ENCODE measurements at places on chromosomes 12 and 14.
A peak's percentile ranks its signal among the peaks of the same experiment; 100 is the strongest.

GRCh38 chr12:96255077-96255476 is 60.9 kb downstream of the ELK3 start:
- no peak for DNase-seq

DNA sequence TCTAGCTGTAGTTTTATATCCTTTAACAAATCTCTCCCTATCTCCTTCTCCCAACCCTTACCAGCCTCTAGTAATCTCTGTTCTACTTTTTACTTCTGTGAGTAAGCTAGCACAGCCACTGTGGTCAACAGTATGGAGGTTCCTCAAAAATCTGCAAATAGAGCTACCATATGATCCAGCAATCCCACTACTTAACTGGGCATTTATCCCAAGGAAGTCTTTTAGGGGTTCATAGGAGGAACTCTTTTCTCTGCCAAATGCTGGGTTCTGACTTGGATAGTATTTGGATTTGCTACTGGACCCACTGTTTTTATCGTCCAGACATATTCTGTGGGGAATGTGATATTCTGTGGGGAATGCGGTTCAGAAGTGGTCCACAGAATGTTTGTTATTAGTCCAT is 41.1 kb downstream of the EID3 start:
- no peak for DNase-seq

DNA sequence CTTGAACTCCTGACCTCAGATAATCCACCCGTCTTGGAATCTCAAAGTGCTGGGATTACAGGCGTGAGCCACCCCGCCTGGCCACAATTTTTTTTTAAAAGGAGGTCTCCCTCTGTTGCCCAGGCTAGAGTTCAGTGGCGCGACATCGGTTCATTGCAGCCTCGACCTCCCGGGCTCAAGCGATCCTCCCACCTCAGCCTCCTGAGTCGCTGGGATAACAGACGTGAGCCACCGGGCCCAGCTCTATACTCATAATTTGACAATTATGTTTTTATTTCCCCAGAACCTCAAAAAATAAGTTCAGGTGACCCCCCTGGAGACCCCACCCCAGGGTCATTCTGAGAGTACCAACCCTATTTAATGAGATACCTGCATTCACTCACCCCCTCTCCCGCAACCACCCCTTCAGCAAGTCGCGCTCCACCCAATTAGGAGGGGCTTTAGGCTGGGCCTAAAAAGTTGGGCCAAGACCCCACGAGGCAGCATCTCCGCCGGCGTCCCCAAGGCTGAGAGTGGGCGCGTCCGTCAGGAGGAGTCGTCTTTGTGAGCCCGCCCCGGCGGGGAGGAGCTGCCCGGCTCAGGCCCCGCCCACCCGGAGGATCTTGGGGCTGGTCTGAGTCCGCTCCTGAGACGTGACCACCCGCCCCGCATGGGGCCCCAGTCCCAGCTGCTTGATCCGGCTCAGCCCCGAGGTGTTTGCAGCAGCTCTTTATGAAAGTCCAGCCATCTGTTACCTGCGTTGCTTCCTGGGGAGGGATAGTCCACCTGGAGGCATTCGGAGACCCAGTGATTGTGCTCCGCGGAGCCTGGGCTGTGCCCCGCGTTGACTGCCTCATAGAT is at the start of gene ANKRD33:
Gene ANKRD33 (plus strand): TSS at position 628 of the 840 bp plus-strand sequence. CDS start 84 bp downstream, at position 712.
- DNase-seq, result no peak

DNA sequence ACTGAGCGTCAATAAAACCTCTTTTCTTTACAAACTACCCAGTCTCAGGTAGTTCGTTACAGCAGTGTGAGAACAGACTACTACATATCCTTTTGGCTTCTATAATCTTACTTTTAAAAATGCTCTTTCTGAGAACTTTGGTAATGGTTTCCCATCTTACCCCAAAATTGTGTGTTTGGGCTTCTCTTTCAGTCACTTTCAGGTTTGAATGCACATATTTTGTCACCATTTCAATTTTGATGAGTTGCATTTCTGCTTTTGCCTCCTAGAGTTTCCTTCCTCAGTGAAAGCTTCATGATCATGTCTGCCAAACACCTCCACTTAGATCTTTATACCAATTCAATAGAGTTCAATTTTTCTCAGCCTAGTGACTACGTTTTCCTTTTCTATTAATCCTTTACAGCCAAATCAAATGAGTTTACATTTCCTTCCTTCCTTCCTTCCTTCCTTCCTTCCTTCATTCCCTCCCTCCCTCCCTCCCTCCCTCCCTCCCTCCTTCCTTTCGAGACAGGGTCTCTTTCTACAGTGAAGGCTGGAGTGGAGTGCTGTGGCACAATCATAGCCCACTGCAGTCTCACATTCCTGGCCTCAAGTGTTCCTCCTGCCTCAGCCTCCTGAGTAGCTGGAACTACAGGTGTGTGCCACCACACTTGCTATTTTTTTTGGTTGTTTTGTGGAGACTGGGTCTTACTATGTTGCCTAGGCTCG is 124.9 kb downstream of the BCAT1 start:
- DNase-seq, result no peak

GRCh38 chr14:92437729-92438285 is 75.8 kb upstream of the RIN3 start:
- no peak for DNase-seq

DNA sequence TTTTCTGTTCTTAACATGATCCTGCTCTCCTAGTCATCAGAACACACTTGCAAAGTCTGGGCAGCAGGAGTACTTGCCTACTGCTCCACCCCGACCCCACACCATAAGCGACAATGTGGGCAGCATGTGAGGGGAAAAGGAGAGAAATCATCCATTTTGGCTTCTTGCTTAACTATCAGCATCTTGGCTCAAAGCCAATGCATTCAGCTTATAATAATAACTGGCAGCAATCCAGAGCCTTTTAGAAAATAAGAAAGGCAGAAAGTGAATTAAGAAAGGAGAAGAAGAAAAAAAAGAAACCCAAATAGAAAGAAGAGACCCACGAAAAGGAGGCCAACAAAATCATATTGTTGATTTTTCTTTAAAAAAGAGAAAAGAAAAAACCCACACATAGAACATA is 930.8 kb downstream of the BCL11B start:
- DNase-seq, result no peak

- DNase-seq, result no peak
Observed at GRCh38 chr14:98298481-98299244, 973.3 kb downstream of the BCL11B start.

- DNase-seq, result peak; percentile 75
Observed at GRCh38 chr14:93977790-93978581, 1.6 kb upstream of the ASB2 start.

- no peak for DNase-seq
Observed at GRCh38 chr12:121250359-121250758, 40.4 kb downstream of the P2RX4 start.

GRCh38 chr12:98532687-98533304 is 17.4 kb downstream of the TMPO start:
- peak; percentile 10 for DNase-seq

DNA sequence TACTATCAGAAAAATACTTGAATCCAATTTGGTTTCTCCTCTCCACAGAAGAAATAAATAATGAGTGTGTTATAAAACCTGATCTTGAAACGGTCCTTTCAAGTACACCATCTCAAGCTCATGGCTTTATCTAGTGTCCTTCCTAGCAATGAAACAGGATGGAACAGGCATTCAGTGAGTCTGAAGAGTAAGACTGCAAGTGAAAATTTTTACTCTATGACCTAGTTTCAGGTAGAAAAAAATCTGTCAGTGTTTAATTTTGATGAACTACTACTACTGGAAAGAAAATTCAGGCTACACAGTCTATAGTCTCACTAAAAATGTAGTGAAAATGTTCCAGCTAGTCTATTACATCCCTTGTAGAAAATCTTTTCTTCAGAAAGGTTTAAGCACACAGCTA is 7.7 kb downstream of the CBX5 start:
- no peak for DNase-seq

DNA sequence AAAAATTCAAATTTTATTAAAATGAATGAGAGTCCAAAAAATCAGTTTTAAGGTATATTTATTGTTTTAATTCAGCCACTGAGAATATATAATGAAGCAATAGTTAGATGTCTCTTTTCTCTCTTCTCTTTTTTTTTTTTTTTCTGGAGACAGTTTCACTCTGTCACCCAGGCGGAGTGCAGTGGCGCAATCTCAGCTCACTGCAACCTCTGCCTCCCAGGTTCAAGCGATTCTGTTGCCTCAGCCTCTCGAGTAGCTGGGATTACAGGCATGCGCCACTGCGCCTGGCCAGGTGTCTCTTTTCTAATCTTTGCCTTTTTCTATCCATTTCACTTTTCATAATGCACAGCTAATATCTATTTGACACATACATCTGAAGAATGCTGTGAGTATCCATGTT is 307.1 kb upstream of the RGS6 start:
- no peak for DNase-seq

GRCh38 chr12:22088886-22089285 is 42.9 kb downstream of the CMAS start:
- DNase-seq, result no peak

DNA sequence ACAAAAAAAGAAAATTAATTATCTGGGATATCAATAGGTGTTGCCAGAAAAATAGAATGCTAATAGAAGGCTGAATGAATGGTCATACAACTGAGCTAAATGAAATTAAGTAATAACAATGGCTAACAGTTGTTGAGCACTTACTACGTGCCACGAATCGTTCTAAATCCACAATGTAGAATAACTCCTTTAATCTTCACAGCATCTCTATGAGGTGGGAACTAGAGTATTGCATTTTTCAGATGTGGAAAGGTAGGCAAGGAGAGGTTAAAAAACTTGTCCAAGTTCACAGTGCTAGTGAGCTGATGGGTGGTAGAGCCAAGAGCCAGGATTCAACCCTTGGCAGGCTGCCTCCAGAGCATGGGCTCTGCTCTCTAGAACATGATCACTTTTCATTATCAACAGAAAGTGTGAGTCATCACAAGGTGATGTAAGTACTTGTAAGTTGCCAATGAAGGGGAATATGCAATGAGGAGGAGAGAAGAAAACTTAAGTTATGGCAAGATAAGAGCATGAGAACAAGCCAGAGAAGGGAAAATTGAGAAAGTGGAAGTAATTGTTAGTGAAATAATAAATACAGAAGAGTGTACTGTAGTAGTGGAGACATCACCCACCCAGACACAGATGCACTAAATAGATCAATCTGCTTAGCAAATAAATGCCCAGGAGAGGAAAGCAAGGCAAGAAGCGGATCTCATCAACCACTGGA is 122.1 kb downstream of the PRKD1 start:
- no peak for DNase-seq

DNA sequence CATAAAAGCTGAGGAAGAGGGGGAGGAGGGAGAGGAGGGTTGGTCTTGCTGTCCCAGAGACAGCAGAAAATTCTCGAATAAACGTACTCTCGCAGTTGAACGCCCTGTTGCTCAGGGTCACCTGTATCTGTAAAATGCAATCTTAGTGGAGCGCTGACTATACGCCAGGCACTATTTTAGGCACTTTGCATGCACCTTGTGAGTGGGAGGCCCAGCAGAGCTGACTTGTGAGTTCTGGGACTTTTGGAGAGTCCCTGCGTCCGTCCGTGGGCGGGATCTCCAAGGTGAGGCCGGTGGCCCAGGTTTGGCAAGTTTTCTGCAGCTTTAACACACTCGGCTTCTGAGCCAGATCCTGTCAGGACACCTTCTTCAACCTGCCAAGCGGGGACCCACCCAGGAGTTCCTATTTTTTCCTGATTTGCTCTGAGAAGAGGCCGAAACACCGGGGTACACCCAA is 32.5 kb upstream of the PLEKHG6 start:
- DNase-seq, result no peak

DNA sequence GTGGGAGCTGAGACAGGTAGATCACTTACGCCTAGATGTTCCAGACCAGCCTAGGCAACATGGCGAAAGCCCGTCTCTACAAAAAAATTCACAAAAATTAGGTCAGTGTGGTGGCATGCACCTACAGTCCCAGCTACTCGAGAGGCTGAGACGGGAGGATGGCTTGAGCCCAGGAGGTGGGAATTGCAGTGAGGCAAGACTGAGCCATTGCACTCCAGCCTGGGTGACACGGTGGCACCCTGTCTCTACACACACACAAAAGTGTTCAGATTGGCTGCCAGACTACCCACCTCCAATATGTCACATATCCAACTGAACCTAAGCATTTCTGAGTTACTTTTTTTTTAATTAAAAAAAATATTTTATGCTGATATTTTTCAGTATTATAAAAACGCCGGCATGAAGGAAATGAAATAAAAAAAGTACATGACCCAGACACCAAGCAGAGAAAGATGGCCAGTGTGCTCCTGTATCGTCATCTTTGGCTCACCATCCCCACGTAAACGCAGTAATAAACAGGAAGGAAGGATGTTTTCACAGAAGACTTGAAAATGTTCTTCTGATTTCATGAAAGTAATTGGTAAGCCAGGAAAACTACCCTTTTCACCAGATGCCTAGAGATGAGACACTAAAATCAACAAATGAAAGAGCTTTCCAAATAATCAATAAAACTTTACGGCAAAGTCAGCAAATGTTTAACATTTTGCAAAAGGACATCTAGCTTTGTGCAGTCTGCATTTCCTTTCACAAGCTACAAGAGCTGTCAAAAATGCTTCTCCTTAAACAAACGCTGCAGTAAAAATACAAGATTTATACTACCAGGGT is 26.4 kb downstream of the CDC42BPB start:
- DNase-seq, result no peak

- DNase-seq, result no peak
Observed at GRCh38 chr14:38129705-38130104, 78.0 kb upstream of the SSTR1 start.

- no peak for DNase-seq
Observed at GRCh38 chr12:130987151-130987931, 33.6 kb downstream of the ADGRD1 start.

- no peak for DNase-seq
Observed at GRCh38 chr14:92480856-92481255, 32.7 kb upstream of the RIN3 start.

DNA sequence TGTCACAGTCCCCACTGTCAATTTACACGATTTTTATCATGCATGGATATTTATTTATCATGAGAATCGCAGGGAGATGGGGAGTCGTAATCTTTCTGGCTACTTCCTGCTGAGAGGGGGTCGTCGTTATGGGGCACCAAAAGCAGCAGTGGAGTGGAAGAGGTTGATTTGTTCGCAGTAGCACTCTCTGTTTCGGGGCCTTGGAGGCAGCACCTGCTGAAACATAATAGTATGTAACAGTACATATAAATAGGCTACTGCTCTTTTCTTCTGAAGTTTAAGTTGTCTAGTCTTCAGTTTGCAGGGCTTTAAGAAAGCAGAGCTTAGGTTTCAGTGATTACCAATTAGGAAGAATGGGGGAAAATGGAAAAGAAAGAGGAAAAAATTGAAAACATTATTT is 3.8 kb downstream of the SOAT2 start:
- DNase-seq, result no peak

GRCh38 chr14:90976101-90976500 is 84.3 kb downstream of the RPS6KA5 start:
- no peak for DNase-seq

DNA sequence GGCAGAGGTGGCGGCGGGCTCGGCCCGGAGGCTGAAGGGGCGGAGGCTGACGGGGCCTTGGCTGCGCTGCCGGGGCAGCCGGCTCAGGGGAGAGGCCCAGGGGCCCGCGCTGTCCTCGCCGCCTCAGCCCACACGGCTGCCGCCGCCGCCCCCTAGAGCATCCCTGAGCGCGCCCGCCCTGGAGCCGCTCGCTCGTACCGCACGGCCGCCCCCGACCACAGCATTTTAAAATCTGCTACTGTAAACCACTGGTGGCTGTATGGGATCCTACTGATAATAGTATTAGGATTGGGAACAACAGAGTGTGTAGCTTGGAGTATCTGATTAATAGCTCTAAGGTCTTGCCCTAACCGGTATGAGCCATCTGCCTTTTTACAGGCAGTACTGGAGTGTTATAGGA is 22.2 kb upstream of the EDDM3A start:
- DNase-seq, result no peak

- no peak for DNase-seq
Observed at GRCh38 chr12:25264114-25264513, 13.4 kb upstream of the KRAS start.

- no peak for DNase-seq
Observed at GRCh38 chr12:78096909-78097597, 266.4 kb downstream of the NAV3 start.

Data from germinal center (tissue), 1 donor.